ACHN (cell line): ENCODE measurements at places on chromosomes 4 and X.

DNA sequence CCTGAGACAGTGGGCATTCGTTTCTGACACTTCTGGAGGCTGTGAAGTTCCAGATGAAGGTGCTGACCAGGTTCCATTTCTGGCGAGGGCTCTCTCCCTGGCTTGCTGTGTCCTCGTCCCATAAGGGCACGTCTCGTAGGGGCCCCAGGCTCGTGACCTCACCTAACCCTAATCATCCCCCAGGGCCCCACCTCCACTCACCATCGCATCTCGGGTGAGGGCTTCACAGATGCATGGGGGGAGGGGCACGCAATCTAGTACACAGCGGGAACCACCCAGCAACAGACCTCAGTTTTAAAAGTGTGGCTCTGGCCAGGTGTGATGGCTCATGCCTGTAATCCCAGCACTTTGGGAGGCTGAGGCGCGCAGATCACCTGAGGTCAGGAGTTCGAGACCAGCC is 22.1 kb downstream of the PDE6B start:
- DNase-seq = no peak

- DNase-seq = no peak
Measured at GRCh38 chr4:189278597-189279165, 662.0 kb upstream of the FRG1 start.

- DNase-seq = no peak
Measured at GRCh38 chr4:147094238-147094637, 148.6 kb upstream of the TTC29 start.

DNA sequence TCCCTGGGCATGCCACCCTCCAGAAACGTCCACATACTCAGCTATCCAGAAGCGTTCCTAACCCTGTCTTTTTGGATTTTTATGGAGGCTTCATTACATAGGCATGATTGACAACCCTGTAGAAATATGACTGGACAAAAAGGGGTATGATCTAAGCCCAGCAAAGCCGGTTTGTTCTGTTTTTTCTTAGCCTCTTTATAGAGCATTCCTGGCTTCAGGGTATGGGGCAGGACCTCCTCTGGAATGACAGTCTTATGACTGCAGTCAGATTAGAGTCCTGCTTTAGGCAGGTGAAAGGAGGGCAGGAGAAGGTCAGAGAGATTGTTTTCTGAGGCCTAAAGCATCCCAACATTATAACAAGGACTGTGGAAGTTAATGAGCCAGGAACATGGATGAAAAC is 137.4 kb downstream of the DCLK2 start:
- DNase-seq = no peak

GRCh38 chr4:68904786-68905185 is 46.8 kb downstream of the UGT2A3 start:
- peak; percentile 52 for DNase-seq

DNA sequence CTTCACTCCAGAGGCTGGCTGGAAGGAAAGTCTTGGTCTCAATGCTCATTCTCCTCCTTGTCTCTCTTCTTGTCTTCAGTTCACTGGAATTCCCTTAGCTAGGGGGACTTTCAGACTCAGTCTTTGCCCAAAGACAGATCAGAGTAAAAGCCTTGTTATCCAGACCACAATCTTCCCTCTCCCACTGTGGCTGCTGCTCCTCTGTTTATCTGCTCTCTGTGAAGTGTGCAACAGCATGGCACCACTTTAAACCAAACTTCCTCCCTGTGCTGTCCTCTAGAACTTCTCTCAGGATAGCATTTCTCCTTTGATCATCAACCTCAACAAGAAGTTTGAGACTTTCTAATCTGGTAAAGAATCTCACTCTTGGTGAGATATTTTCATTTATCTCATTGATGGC is 530.1 kb upstream of the SLIT2 start:
- DNase-seq = no peak

- no peak for DNase-seq
Measured at GRCh38 chr4:94160774-94161173, 46.9 kb upstream of the SMARCAD1 start.

- no peak for DNase-seq
Measured at GRCh38 chr4:113497154-113497884, 264.2 kb downstream of the CAMK2D start.

- DNase-seq = peak; percentile 8
Measured at GRCh38 chrX:39688576-39689375, 409.0 kb downstream of the BCOR start.

GRCh38 chr4:89307446-89308160 is at the start of gene GPRIN3:
GPRIN3 (minus strand) TSS chr4:89307800; CDS start chr4:89250110, 57,690 bp downstream.
- no peak for DNase-seq

DNA sequence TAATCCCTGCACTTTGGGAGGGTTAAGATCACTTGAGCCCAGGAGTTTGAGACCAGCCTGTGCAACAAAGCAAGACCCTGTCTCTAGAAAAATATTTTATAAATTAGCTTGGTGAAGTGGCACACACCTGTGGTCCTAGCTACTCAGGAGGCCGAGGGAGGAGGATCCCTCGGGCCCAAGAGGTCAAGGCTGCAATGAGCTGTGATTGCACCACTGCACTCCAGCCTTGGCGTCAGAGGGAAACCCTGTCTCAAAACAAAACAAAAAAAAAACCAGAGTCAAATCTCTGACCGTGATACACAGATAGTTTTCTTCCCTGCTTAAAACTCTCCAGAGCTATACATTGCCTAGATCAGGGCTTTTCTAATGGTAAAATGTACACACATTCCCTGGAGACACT is 53.5 kb downstream of the CHST7 start:
- no peak for DNase-seq

DNA sequence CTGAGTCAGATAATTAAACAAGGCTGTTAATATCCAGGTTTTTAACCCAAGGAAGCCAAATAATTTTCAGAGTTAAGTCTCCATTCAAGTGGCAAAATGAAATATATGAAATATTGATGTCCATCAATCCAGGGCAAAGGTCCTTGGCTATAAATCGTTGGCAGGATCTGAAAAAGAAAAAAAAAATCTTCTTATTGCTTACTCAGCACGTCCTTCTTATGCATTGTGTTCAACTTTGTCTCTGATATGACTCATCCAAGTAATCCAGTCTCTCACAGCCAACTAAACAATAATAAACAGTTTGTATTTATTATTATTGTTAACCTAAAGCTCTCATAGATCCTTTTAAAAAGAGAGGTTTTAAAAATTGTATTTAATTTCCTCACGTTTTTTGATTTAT is 851.2 kb downstream of the ADGRL3 start:
- no peak for DNase-seq

DNA sequence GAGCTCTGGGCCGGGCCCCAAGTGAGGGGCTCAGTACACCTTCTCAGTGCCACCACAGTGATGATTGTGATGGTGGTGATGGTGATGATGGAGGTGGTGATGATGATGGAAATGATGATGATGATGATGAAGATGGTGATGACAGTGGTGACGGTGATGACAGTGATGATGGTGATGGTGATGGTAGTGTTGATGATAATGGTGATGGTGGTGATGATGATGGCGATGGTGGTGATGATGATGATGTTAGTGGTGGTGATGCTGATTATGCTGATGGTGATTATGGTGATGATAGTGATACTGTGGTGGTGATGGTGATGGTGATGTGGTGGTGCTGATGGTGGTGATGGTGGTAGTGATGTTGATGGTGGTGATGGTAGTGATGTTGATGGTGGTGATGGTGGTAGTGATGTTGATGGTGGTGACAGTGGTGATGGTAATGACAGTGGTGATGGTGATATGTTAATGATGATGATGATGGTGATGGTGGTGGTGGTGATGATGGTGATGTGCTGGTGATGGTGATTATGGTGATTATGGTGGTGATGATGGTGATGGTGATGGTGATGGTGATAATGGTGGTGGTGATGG is 29.9 kb downstream of the HMX1 start:
- no peak for DNase-seq

- DNase-seq = no peak
Measured at GRCh38 chrX:10022580-10023245, 55.6 kb downstream of the CLDN34 start.

DNA sequence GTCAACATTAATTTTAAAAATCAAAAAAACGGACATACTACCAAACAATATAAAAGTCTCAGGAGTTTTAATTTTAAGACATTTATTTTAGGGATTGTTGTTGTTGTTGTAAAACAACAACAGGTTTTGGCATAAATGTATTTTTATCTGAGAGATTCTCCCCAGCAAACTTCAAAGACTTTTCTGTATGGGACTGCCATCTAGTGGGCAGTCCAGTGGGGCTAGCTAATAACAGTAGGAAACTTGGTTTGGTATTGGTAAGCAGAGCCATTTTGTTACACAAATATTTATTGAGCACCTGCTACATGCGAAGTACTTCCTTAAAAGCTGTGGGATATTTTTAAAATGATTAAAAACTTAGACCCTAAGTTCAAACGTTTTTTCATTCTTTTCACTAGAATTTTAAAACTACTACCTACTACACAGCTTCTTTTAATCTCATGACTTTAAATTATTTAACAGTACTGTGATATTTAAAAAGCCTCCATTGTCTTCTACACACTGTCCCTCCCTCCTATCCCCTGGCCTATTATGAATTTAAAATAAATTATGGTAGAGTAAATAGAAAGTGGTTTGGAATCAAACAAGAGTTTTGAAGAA is 1028.4 kb upstream of the INTU start:
- peak; percentile 36 for DNase-seq

DNA sequence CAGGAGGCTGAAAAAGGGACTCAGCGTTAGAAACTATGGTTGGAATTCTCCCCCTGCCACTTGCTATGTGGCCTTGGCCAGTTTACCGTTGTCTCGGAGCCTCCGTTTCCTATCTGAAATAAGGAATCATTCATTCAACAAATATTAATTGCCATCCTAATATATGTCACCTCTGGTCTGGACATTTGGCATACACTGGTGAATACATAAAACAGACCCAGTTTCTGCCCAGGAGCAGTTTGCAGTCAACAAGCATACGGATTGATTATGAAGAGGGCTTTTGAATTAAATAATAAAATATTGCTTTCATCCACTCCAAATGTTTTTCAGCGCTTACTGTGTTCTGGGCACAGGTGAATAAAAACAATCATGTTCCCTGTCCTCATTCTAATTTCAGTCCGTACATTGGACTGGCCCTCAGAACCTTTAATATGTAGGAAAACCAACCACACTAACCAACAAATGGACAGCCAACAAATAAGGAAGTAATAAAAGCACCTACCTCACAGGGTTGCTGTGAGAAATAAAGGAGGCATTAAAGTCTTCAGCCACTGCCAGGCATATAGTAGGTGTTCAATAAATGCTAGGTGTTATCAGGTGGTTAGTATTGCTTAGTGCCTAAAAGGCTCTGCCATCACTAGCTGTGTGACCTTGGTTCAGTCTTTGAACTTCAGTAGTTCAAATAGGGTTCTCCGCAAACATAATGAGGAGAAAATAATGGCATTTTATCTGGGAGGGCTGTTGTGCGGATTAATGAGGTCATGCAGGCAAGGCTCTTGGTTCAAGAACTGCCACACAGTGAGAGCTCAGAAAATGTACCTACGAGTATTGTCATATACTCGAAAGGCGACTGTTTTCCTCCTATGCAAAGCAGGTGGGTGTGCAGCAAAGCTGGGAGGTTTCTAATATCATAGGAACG is 7.3 kb upstream of the GSX2 start:
- DNase-seq = no peak

DNA sequence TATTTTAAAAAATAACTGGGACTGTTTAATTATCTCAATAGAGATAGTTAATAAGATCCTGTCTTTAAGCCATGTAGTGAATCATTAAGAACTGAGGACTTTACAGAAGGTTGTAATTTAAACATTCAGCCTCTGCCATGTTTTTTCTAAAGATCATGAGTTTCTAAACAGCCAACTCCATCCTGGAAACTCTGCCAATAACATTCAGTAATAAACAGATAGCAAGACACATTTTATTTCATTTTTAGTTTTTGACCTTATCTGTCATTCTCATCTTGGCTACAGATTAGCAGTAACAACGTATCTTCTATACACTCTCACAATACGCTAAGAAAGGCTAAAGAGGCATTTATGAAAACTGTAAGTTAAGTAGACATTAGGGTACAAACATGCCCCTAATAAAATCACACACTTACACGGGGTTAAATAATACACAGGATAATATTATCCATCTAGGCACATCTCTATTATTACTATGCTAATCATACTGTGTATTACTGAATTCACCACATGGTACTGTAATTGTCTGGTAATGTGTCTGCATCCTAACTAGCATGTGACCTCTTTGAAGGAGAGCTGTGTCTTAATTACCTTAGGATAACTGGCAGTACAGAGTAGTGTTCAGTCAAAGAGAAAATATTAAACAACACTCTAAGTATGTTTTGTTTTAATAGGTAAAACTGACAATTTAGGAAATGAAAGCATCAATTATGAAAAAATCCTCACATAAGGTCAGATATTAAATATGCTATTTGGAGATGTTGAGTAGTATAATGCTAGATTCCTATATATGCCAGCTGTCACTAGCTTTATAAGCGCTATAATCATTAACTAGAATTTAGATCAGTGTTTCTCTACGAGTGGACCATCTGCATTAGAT is 122.4 kb upstream of the NAP1L5 start:
- no peak for DNase-seq

DNA sequence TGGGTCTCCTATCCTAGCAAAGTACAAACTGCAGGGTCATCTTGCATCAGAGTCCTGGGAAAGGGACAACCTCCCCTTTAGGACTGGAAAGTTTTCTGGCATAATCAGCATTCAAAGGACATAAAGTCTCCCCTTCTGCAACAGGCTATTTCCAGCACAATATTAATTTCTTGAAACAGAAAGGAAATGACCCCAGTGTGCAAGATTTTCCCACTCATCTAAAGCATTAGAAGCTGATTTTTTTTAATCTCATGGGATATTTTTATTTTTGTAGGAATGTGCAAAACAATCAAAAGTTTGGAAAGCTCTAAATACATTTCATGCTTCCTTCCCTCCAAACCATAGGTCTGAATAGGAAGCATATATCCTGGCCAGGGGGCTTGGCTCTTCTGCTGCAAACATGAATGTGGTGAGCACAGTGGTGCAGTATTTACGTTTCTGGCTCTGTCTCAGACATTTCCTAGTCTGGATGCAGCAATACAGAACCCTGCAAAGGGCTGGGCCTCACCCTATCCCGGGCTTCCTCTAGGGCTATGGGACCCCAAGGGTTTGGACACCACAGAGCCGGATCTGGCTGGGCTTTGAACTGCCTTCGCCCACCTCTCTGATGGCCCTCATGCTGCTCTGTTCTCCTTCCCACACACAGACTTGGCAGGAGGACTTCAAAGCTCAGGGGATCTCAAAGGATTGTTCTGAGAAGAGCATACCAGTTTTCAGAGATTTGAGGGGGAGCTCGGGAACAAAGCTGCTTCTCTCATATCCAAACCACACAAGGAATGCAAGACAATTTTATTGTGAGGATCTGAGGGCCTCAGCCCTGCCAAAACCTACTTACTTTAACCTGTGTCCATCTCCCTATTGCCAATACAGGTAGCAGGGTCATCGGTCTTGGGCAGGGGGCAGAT is 64.9 kb downstream of the POLR2B start:
- DNase-seq = no peak
